GM23338 (cell line): ENCODE measurements at places on chromosomes 16 and 17. TPM values are rescaled to one million over a fixed set of nuclear protein-coding genes. Genes with fewer than 3 reads are reported as not detected.
A peak's percentile ranks its signal among the peaks of the same experiment; 100 is the strongest.

DNA sequence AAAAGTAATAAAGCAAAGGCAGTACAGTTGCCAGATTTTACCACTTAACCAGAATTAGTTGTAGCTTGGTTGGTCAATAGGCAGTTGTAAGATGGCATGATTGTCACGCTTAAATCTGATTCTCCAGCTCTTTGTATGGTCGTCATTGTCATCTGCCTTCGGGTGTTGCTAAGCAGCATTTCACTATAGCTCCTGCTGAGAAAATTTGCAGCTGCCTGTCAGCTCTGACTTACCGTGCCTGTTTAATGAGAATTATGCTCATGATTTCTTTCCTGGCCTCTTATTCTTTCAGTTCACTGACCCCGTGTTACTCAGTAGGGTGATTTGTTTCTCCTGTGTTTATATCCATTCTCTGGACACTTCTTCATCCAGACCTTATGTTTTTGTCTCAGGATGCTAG is 66.7 kb downstream of the TANGO6 start:
- no peaks in the 10 kb centered on the region for H3K27me3 ChIP-seq
- no peak overlapping the region for H3K4me3 ChIP-seq
- no peaks in the 10 kb centered on the region for H3K36me3 ChIP-seq
- peak overlapping the region; percentile 30; the same call in 1 of the 2 replicates for H3K27ac ChIP-seq
- peaks cover 10% of the 10 kb centered on the region for H3K4me1 ChIP-seq
- DNase-seq: no peak

GRCh38 chr16:88533381-88533917 is 36.8 kb upstream of the ZC3H18 start:
- H3K27me3 ChIP-seq: no peaks in the 10 kb centered on the region
- peak overlapping the region; percentile 57 for H3K4me3 ChIP-seq
- H3K4me1 ChIP-seq: no peaks in the 10 kb centered on the region; the same call in 1 of the 2 replicates
- H3K36me3 ChIP-seq: no peaks in the 10 kb centered on the region

HOXB3 gene
- not detected in 2 replicates for polyA plus RNA-seq

GRCh38 chr17:40819528-40820125 is 2.8 kb downstream of the KRT10 start:
- peak overlapping the region; percentile 94 for H3K4me3 ChIP-seq
- peak overlapping the region; percentile 86 for H3K27ac ChIP-seq
- H3K27me3 ChIP-seq: no peaks in the 10 kb centered on the region

- H3K27ac ChIP-seq: 0 out of 2 replicates have a peak overlapping the region, but pooled peaks have one; percentile 27
- no peaks in the 10 kb centered on the region for H3K27me3 ChIP-seq
- H3K4me3 ChIP-seq: peak overlapping the region; percentile 75
- peak; percentile 98 for DNase-seq
These were observed 4.7 kb upstream of the LCMT1 start for GRCh38 chr16:25106567-25107465.

NDRG4 gene
- 16.3 TPM in 2 replicates for polyA plus RNA-seq

PALB2 gene
- 24.2 and 32.0 TPM in 2 replicates for polyA plus RNA-seq

VAT1L gene
- 8.2 and 11.0 TPM in 2 replicates for polyA plus RNA-seq

GRCh38 chr17:61248399-61248798 is 151.2 kb upstream of the TBX2 start:
- no peak overlapping the region for H3K4me3 ChIP-seq
- H3K27me3 ChIP-seq: no peaks in the 10 kb centered on the region
- H3K36me3 ChIP-seq: no peaks in the 10 kb centered on the region
- no peak for DNase-seq
- H3K27ac ChIP-seq: no peak overlapping the region
- peaks cover 23% of the 10 kb centered on the region for H3K4me1 ChIP-seq
